ENCODE measurements at places on chromosomes 4 and X.
A peak's percentile ranks its signal among the peaks of the same experiment; 100 is the strongest.

GRCh38 chrX:99901091-99901490 is 509.0 kb downstream of the PCDH19 start:
- DNase-seq = no peak

GRCh38 chrX:31656013-31656412 is 584.2 kb upstream of the FTHL17 start:
- DNase-seq = no peak

GRCh38 chr4:103853627-103854026 is 133.8 kb upstream of the TACR3 start:
- DNase-seq = no peak

DNA sequence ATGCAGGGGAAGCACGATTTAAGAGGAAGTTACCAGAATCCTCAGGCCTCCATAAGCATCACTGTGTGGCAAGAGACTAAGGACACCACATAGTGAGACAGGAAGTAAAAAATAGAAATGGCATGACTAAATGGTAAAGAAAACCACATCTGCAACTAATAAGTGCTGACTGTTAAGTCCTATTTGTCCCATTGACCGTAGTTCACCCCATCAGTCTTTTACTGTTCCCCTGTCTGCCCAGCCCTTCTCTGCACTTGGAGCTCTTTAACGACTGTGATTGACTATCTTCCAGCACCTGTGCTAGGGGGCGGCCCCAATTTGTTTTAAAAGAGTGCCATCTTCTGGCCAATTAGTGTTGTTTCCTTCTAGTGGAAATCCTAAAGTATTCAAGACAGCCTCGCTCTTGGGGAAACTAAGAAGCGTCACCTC is 94.2 kb downstream of the MAOA start:
- peak; percentile 37 for DNase-seq

DNA sequence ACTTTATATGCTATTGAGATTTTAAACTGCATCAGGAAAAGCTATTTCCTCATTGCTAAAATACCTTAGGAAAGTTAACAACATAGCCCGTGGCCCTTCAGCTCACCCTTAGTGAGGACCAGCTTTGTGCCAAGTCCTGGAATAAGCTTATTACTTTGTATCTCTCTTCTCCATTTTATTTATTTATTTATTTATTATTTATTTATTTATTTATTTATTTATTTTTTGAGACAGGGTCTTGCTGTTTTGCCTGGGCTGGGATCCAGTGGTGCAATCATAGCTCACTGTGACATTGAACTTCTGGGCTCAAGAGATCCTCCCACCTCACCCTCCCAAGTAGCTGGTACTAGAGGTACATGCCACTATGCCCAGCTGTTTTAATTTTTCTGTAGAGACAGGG is 6.3 kb downstream of the RHOXF1 start:
- DNase-seq = no peak

DNA sequence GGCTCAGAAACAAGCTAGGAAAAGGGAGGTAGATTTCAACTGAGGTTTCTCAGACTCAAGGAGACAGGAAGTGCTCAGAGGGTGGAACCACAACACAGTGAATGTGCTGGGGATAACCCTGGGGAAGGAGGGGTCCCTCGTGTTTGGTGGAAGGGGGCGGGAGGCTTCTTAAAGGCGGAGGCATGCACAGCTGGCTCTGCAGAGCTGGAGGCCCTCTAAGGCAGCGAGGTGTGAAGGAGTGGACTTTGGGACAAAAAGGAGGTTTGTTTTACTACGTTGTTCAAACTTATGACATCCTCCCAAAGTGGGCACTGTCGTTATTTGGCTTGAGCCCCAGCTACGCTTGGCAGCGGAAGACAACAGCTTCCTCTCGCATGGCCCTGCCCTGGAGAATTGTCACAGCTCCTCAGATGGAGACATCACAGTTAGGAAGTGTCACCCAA is 21.7 kb upstream of the MTM1 start:
- DNase-seq = no peak

GRCh38 chr4:125833-126232 is 1.5 kb downstream of the ZNF718 start:
- DNase-seq = no peak

- DNase-seq = no peak
Measured at GRCh38 chrX:150363561-150364346, 637 bp downstream of the MAMLD1 start.

- no peak for DNase-seq
Measured at GRCh38 chr4:114026447-114026846, 47.0 kb upstream of the ARSJ start.

DNA sequence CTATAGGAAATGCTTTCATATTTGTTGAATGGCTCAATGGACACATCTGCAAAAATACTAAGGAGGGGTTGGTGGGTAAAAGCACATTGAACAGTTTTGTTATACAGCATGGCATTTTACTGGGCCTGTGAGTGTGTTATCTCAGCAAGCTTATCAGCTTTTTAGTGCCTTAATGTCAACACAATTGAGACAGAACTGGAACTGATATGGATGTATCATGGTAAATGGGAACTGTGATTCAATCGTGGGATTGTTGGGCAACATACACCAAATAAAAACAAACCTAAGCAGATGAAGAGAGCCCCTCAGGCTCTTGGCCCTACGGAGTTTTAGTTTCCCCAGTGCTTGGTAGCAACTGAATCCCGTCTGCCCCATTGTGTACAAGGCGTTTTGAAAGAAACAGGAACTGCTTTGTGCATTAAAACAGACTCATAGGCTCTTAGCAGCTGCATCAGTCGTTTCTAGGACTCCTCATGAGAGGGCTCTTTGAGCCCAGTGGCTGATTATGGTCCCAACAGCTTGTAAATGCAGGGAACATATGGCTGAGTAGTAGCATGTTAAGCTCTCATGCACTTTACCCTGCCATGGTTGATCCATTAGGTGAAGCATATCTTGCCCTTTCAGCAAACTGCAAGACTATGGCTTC is 7.3 kb downstream of the GPR119 start:
- DNase-seq = no peak

DNA sequence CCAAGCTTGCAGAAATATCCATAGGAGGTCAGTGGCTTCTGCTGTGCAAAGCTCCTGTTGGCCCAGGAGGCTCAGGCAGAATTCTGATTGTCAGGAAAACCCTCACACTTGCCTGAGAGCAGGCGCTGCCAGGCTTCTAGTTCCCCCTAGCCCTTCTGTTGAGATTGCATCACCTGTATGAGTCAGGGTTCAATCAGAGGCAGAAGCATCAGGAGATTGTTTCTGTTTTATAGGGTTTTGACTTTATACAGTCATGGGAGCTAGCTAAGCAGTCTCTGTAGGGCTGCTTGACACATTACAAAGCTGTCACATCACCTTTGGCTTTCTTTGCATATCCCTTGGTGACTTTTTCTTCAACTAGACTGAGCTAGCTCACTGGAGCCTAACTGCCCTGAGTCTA is 27.8 kb downstream of the DIPK2B start:
- DNase-seq = no peak

DNA sequence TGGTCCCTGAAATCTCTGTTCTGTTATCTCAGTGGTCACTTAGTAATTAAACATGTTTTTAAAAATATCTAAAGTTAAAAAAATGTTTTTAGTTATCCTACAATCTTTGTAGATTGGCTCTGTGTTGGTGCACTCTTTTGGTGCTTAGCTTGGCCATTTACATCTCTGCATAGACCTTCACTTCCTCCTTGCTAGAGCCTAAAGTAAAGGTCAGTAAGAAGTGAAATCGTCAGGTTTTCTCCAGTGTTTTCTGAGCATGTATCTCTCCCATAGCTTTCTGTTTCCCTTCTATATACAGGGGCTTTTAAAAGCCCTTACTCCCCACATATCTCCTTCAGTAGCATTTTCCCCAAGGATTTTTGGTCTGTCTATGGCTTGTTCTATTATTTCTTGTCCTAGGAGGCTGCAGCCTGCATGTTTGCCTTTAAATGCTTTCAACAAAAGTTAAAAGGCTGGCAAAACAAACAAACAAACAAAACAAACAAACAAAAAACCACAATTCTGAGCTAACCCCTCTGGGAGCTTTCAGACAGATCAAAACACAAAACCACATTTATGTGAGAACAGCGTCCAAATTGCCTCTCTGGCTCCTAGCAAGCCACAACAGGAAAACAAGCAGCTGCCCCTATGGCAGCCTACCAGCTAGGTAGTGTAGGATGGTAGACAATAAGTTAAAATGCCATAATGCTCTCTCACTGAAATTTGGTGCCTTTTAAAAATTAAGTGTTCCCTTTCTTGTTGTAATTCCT is 27.3 kb upstream of the GPRASP2 start:
- no peak for DNase-seq

Measured in GM13976 (cell line).